ENCODE measurements at places on chromosomes 1 and 21.

DNA sequence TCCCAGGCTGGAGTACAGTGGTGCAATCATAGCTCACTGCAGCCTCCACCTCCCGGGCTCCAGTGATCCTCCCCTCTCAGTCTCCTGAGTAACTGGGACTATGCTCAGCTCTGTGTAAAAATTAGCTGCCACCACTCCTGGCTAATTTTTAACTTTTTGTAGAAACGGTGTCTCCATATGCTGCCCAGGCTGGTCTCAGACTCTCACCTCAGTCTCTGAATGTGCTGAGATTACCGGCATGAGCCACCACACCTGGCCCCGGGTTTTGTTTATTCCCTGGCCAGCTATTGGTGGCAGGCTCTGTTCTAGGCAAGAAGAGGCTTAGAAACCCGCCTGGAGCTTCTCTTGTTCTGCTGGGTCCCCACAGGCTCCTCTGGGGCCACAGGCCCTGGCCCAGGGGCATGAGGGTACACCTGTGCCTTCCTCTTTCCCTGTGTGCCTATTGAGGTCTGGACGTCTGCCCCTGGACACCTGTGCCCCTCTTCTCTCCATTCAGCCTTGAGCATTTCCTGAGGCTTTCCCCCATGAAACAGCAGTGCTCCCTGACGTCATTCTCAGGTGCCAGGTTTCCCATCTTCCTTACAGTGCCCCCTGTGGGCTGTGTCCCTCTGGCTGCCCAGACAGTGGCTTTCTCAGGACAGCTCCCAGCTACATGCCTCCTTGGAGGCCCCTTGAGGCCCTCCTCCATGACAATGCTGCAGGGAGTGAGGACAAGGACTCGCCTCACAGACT lies 57.5 kb downstream of the PCP4 start:
- no peak for DNase-seq

- no peak for DNase-seq
Observed at GRCh38 chr1:66770240-66770639, 18.0 kb downstream of the DYNLT5 start.

DNA sequence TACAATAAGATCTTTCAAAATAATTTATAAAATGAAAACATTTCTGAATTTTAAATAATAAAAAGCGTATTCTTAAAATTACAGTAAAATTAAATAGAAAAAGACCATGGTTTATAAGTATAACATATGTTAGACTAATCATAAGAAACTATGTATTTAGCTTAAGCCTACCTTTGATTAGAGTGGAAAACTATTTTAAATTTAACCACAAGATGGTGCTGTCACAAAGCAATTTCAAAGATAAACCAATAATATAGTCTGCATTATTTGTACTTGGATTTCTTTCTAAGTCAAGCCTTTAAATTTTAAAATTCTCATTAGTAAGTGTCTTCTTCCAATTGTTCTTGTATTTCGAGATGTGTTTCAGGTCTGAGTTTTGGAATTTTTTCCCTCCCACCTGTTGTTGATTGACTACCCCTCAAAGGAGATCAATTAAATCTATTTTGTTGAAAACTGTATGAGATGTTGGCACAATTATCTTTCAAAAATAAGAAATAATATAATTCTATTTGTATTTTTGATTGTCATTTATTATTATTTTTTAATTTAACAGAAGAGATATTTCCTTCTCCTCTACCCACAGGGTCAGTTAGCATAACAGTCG lies 459.8 kb downstream of the KCNT2 start:
- DNase-seq = peak; percentile 22

DNA sequence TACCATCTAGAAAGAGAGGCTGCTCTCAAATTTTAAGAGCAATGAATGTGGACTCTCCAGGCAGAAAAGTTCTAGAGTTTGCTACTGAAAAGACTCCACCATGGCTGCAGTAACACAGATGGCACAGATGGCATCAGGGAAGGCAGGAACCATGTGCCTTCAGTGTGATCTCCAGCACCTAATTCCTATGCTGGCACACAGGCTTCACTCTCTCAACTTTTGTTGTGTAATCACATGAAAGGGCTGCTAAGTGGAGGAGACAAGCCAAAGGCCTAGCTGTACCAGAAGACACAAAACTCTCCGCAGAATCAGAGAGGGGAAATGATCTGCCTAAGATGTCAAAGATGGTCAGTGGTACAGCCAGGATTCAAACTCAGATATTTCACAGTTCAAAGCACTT lies 31.1 kb downstream of the ERI3 start:
- DNase-seq = no peak

- DNase-seq = no peak
Observed at GRCh38 chr1:178102218-178102617, 8.3 kb downstream of the RASAL2 start.

GRCh38 chr1:205450448-205450847 lies 5.4 kb downstream of the BLACAT1 start:
- peak; percentile 41 for DNase-seq

GRCh38 chr1:190429932-190430331 lies 47.7 kb downstream of the BRINP3 start:
- DNase-seq = no peak

DNA sequence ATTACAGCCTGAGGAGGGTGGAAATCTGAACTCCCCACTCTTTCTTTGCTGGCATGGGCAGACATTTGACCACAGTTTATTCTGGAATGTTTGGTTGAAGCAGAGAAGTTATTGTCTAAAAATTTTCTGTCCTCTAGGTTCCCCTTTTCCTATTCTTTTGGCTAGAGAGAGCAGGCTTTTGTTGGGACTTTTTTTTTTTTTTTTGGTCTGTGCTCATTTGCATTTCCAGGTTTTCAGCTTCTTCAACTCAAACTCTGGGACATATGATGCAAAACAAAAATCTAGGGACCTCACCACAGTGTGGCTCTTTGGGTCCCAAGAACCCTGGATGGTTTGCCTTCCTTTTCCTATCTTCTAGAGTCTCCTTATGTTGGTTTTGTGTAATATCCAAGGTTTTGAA lies 10.9 kb upstream of the ABCG1 start:
- DNase-seq = no peak

- DNase-seq = no peak
Observed at GRCh38 chr1:201248721-201249559, 34.4 kb upstream of the PKP1 start.

GRCh38 chr1:152111515-152111968 lies 3.7 kb downstream of the TCHH start:
- DNase-seq = no peak

GRCh38 chr1:78591971-78592370 lies 28.3 kb upstream of the IFI44L start:
- DNase-seq = no peak

- no peak for DNase-seq
Observed at GRCh38 chr1:153771261-153771660, 3.9 kb upstream of the SLC27A3 start.

GRCh38 chr1:57146100-57146499 lies 180.3 kb upstream of the C8B start:
- DNase-seq = no peak

- no peak for DNase-seq
Observed at GRCh38 chr1:15475752-15476314, at the start of gene CELA2B. TSS of gene CELA2B (plus strand) at chr1:15476104. CDS start at chr1:15476126, 22 bp downstream.

DNA sequence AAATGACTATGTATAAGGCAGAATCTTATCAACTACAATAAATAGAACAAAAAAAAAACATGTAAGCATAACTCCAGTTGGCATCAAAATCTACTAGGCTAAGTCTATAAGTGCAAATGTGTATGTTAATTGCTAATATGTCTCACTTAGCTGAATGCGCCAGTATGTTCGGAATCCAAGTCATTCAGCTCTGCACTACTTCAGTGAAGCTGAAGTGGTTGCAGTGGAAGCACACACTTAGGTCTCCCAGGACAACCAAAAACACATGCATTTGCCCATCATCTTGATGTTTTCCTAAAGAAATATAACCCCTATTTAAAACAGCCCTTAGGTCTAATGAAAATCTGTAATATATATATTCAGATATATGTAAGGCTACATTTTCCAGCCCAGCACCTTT lies 41.0 kb upstream of the RGS2 start:
- DNase-seq = no peak

DNA sequence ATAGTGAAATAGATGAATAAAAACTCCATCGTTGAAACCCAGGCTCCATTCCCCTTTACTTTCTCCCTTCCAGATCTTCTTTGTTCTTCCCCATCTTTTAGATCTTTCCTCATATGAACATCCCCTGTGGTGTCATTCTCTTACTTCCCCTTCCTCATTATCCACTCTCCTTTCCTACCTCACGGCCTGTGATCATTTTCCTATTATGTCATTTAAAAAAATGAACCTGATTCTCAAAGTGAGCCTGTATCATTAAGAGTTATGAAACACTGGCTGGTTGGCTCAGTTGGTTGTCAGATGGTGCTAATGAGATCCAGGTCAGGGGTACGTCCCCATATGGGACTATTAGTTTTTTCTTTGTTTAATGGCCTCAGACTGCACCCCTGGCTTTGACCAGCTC lies 38.3 kb downstream of the TCEANC2 start:
- no peak for DNase-seq

- no peak for DNase-seq
Observed at GRCh38 chr1:220974431-220974830, 95.2 kb downstream of the HLX start.

DNA sequence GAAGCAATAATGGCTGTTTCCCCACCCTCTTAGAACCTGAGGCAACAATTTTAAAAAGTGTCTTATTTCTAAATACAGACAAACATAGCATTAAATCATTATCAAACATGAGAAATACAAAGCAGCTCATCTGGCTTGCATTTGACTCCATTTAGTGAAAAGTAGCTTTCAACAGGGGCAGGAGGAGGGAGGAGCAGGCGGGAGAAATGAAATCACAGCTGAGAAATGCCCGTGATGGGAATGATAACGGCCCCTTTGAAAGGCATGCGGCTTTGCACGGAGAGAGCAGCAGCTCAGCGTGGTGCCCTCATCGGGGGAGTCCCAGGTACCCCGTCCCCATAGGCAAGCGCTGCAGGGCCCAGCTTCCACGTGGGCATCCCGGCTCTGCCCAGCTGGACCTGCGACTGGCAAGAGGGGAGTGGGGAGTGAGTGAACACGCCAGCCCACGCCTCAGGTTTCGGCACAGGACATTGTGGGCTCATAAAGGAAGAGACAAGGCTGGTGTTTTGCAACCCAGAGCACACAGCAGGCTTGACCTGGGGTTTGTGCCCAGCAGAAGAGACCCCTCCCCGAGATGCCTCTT lies 134.6 kb downstream of the NPHP4 start:
- DNase-seq = no peak

DNA sequence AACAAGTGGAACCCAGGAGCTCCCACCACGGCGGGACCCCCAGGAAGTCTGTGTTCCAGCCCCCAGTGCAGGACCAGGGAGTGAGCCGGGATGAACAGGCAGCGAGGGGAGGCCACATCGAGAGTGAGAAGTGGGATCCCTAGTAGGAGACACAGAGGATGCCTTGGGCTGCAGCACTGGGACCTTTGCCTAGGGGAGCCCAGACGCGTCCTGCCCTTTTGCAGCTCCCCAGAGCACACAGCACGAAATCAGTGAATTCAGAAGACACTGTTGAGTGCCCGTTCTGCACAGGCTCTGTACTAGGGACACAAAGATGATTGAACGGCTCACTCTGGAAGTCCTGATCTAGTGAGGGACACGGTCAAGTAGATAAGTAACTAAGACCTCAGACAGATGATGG lies 23.5 kb downstream of the TRIM67 start:
- DNase-seq = no peak

GRCh38 chr1:101295209-101295608 lies 58.4 kb downstream of the S1PR1 start:
- DNase-seq = no peak

DNA sequence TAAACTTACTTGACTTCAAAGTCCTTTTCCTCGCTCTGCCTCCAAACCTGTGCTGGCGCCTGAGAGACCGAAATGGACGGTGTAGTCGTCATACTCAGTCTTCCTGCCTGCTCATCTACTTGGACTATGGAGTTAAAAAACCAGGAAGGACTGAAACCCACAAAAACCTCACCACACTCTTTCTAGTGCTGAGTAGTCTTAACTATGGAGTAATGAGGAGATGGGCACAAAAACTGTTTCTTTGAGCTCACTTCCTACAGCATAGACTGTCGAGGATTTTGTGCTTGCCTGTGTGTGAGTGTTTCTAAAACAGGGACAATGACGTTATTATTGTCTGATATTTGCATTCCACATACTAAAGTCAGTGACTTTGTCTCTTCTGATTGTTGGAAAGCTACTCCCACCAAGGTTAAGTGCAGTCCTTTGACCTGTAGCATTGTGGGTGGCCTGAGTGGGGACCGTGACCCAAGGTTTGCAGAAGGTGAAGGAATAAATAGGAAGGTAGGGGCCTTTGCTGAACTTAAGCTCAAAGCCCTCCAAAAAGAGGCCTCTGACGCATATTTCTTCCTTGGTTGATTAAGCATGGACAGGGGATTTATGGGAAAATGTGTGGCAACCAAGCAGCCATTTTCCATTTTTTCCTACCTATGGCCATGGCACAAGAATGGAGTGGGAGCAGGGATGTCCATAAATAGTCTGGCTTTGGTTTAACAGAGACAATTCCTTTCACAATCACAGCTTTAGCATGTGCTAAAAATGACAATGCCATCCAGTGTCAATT lies 109.6 kb downstream of the ZBTB18 start:
- DNase-seq = no peak

DNA sequence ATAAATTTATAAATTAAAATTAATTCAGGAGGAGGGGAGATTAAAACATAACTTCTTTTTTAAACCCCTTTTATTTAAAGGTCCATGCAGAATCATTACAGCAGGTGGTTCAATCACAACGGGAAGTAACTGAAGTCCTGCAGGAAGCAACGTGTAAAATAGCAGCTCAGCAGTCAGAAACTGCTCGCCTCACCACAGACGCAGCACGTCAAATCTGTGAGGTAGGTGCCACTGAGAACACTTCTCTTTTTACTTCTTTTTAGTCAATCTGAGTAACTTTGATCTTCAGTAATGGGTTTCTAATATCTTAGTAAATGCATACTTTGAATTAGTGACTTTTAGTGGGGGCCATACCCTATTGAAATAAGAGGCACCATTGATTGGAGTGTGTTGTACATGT lies 87.0 kb downstream of the CEP350 start:
- no peak for DNase-seq

DNA sequence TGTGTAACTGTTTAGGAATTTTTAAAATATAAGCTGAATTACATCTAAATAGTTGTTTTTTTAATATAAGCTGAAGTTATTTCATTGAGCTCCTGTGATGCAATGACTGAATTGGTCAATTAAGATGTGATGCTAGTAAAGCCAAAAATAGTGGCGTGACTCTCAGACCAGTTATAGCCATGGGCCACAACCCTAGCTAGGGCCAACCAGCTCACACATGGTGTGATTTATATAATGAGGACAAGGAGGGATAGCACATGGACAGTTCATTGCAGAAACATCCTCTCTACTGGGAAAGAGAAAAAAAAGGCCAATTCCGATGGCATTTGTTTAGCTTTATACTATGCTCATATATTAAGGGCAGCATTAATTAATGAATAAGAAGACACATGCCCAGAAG lies 119.3 kb upstream of the PROX1 start:
- DNase-seq = no peak

DNA sequence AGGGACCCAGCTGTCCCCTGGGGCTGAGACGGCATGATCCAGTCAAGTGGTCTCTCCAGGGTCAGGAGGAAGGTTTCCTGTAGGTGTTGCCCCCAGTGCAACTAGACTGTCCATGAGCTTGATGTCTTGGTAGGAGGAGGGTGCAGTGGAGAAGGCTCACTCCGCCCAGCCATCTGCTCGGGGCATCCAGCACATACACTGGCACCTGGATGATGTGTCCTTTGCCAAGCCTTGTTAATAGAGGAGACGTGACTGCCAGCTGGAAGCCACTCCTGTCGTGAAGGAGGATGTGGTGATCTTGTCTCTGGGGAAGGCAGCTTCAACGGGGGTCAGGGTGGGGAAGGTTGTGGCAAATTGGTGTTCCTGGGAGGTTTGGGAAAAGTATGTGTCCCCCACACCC lies 6.2 kb downstream of the DISP3 start:
- no peak for DNase-seq

GRCh38 chr1:240090014-240090413 lies 1.7 kb upstream of the FMN2 start:
- DNase-seq = no peak
